ENCODE measurements at places on chromosomes 3 and 15. TPM values are rescaled to one million over a fixed set of nuclear protein-coding genes. Genes with fewer than 3 reads are reported as not detected.

DNA sequence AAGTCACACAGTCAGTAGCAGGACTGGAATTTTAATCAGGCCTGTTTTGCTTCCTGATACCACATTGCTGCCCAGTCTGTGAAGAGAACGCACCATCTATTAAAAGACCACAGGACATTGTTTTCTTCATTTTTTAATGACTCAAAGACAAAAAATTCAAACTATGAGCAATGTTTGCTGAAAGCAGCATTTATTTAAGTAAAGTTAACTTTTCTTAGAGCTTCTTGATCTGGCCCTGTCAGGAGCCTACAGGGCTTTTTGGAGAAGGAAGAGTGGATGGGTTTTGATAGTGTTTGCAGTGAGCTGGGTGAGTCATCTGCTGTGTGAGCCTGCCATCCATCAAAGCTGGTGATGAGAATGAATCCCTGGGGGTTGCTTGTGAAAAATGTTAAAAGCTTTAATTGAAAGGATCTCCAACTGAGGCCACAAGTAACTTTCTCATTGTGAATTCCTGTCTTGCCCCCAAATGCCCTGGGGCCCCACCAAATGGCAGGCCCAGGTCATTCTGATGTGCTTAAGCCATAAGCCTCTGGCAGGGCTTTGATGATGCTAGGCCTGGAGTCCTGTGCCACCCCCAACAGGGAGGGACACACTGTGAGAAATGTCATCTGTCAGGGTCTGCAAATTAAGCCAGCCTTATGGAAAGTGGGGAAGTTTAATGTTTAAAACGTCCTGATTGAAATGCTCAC, 136.2 kb upstream of the PFN2 start:
- peak; percentile 88 for DNase-seq

CHL1 gene
- total RNA-seq: not detected

ITIH1 gene
- total RNA-seq: not detected

DNA sequence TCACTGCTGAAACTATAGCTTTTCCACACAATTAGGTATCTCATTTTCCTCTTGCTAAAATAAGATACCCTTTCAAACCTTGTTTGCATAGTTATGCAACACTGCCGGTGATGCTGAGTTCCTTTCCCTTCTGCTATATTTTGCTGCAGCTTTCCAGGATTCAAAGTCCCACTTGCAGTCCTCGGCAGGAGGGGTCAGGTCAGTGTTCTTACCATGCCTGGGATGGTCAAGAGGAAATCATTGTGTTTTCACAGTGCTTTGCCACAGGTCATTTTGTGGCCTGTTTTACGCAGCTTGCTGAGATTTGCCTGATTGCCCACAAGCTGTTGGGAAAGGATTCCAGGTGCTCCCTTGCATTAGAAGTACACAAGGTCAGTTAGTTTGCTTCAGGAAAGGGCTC, 156.9 kb downstream of the B3GALNT1 start:
- DNase-seq: no peak

DGKG gene
- 0.97 TPM for total RNA-seq

DNA sequence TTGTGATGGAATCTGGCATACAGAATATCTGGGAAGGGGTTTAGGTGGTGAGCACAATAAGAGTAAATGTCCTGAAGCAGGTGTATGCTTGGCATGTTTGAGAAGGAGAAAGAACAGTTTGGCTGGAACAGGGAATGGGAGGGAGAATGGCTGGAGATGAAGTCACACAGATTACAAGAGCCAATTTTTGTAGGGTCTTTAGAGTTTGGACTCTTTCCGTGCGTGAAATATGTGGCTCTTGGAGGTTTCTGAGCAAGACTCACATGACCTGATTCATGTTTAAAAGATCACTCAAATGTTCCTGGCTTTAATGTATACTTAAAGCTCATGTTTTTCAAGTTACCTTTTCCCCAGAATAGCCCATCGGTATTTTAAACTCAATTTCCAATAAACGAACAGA, 32.8 kb downstream of the SPRED1 start:
- no peak for DNase-seq

KLHL40 gene
- total RNA-seq: not detected

GRCh38 chr15:99385865-99386264, 134.6 kb downstream of the LRRC28 start:
- no peak for DNase-seq

GRCh38 chr3:114879059-114880031, 267.7 kb downstream of the ZBTB20 start:
- no peak for DNase-seq

- DNase-seq: no peak
These were observed 24.2 kb upstream of the SLC4A7 start for GRCh38 chr3:27508424-27508823.

GRCh38 chr15:57442335-57442734, 66.0 kb downstream of the CGNL1 start:
- DNase-seq: no peak

- no peak for DNase-seq
These were observed 277.8 kb upstream of the DNAJC19 start for GRCh38 chr3:181267312-181267711.

SSUH2 gene
- not detected for total RNA-seq

GRCh38 chr3:133282236-133282635, 117.6 kb upstream of the BFSP2 start:
- DNase-seq: no peak

DNA sequence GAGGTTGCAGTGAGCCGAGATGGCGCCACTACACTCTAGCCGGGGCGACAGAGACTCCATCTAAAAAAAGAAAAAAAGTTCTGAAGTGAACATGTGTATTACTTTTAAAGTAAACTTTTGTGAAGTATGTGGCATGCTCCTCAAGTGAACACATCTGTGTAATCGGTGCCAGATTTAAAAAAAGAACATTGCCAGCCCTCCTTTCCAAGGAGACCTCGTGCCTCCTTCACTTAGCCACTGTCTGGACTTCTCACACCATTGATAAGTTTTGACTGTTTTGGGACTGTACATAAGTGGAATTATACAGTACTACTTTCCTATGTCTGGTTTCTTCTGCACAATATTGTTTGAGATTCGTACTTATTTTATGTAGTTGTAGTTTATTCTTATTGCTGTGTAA, 140.4 kb downstream of the UBE2E2 start:
- DNase-seq: no peak

- DNase-seq: no peak
These were observed 44.8 kb upstream of the KCNH8 start for GRCh38 chr3:19103510-19103909.
